Stimulated activated CD8-positive, alpha-beta memory T cell treated with anti-CD3 and anti-CD28 coated beads, Interleukin-15, amount 100 ng/mL, for 4 hours (primary cell): ENCODE measurements at places on chromosomes 7 and 10.
A peak's percentile ranks its signal among the peaks of the same experiment; 100 is the strongest.

GRCh38 chr7:75876126-75876881 is 2.5 kb upstream of the RHBDD2 start:
- DNase-seq = no peak

GRCh38 chr7:43430411-43430810 is 152.5 kb upstream of the STK17A start:
- DNase-seq = no peak

DNA sequence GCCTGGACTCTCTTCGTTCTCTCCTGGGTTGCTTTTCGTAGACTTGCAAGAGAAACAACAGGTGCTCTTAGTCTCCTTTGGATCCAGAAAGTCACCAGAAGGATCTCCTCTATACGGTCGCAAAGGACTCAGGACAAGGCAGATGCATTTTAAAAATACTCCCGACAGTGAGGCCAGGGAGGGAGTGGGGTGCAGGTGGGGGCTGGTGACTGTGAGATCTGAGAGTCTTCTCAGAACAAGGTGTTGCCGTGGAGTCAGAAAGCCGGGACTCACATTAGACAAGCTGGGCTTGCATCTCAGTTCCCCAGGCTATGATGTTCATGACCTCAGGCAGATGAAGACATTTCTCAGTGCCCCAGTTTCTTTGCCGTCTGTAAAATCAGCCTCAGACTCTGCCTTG is 507.2 kb downstream of the TCERG1L start:
- DNase-seq = no peak

GRCh38 chr7:33039903-33040292 is 22.7 kb downstream of the NT5C3A start:
- no peak for DNase-seq

GRCh38 chr7:157494506-157495176 is 157.8 kb downstream of the DNAJB6 start:
- DNase-seq = no peak

- DNase-seq = no peak
Measured at GRCh38 chr10:60446851-60447250, 57.2 kb upstream of the ANK3 start.

GRCh38 chr10:10418387-10418786 is 599.3 kb upstream of the CELF2 start:
- no peak for DNase-seq

GRCh38 chr7:127107601-127108007 is 145.1 kb downstream of the GRM8 start:
- no peak for DNase-seq

- DNase-seq = peak; percentile 36
Measured at GRCh38 chr7:6221340-6222319, 50.8 kb downstream of the CYTH3 start.

DNA sequence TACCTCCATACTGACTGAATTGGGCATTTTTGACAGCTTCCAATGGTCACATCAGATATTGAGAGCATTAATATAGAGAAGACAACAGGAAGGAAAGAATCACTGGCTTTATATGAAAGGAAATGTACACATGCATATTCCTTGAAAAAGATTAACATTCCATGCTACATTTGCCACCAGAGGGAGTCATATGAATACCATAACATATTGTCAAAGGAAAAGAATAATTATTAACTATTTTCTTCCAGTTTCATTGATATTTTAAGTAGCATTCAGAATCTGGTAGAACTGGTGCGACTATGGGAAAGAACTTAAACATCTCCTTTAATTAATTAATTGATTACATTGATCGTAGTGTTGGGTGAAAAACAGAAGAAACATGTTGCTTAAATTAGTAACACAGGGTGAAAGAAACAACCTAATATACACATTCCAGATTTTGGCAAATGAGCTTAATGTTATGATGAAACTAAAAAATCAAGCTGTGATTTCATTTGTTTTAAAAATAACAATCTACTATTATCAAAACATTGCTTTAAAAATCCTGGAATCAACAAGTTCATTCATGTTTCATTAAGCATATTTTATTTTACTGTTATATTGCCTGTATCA is 71.5 kb downstream of the GPR85 start:
- no peak for DNase-seq

DNA sequence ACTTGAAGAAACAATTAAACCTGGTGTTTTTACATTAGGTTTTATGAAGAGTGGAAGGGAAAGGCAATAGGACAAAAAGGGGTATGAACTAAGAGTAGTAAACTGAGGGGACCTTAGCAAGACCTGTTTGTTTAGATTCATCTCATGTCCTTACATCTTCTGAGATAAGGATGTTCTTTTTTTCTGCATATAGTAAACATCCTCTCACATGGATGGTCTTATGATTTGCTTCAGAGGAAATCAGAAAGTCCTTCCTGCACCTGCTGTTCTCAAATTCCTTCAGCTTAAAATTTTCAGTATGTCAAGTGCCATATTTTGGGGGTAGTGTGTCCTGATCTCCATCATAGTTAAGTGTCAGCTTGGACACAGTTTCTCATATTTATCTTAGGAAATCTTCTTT is 232.6 kb downstream of the ADK start:
- DNase-seq = no peak

GRCh38 chr7:117110480-117111315 is 157.4 kb downstream of the ST7 start:
- no peak for DNase-seq

GRCh38 chr7:129144834-129145668 is 544 bp downstream of the TSPAN33 start:
- no peak for DNase-seq

DNA sequence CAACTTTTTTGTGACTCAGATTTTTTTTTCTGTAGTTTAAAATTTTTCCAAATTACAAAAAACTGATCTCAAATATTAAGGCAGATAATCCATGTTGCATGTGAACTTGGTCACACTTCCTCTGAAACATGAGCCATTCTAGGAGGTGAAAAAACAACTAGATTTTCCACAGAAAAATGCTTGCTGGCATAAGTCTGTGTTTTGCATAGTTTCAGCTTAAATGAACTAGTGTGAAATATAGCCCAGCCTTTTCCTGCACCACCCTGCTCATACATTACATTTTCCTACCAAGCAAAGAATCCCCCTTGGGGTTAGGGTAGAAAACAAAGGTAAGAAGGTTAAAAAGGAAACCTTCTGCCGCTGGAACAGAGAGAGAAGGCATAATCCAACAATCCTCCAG is 48.2 kb downstream of the SLC25A13 start:
- no peak for DNase-seq

DNA sequence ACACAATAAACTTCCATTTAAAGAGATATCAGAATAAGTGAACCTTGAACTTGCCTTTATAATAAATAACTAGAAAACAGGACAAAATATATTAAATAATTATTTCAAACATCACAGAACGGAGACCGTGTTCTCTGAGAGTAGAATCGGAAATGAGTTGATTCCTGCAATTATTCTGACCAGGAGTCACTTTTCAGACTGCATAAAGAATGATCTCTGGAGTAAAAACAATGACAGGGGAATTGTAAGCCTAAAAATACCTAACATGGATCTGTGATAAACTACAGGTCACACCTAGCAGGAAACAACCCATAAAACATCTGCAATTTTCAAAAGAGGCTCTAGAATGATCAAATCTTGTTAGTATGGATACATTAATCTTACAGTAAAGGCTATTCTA is 577.5 kb upstream of the SORCS1 start:
- DNase-seq = no peak

DNA sequence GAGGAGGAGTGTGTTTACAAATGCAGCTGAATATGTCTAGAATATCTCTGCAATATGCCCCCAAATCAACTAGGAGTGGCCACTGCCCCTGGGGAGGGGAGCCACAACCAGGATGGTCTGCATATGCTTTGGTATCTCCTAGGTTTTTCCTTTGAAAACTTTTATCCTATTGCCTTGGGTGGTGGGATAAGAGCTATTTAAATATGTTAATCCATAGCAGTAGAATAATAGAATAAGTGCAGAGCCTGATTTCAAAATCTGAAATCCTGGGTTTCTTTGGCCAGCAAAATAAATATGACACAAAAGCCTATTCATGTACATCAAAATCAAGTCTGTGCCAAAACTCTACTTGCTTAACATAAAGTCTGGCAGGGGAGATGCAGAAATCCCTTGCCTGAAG is 79.6 kb upstream of the FGFR2 start:
- DNase-seq = no peak

GRCh38 chr7:95421000-95421846 is 13.6 kb downstream of the PON2 start:
- DNase-seq = no peak

GRCh38 chr7:44583146-44583865 is 1.3 kb upstream of the TMED4 start:
- DNase-seq = no peak

- no peak for DNase-seq
Measured at GRCh38 chr10:124731551-124731950, 12.6 kb downstream of the FAM53B start.

GRCh38 chr7:30657131-30657530 is 25.1 kb downstream of the CRHR2 start:
- DNase-seq = no peak

GRCh38 chr7:26699766-26700165 is 164.6 kb downstream of the SKAP2 start:
- DNase-seq = no peak

- DNase-seq = no peak
Measured at GRCh38 chr10:104515678-104516199, 125.4 kb upstream of the SORCS3 start.

GRCh38 chr7:93044147-93044810 is 73.5 kb downstream of the SAMD9 start:
- no peak for DNase-seq

GRCh38 chr7:137953665-137954470 is 48.0 kb downstream of the CREB3L2 start:
- DNase-seq = no peak

GRCh38 chr7:23938937-23939552 is 229.0 kb downstream of the STK31 start:
- DNase-seq = no peak

GRCh38 chr7:100160067-100160466 is 1.5 kb upstream of the TRAPPC14 start:
- no peak for DNase-seq

- no peak for DNase-seq
Measured at GRCh38 chr10:92811986-92812385, 36.3 kb upstream of the EXOC6 start.

GRCh38 chr7:68470836-68471435 is 1127.3 kb upstream of the AUTS2 start:
- no peak for DNase-seq

DNA sequence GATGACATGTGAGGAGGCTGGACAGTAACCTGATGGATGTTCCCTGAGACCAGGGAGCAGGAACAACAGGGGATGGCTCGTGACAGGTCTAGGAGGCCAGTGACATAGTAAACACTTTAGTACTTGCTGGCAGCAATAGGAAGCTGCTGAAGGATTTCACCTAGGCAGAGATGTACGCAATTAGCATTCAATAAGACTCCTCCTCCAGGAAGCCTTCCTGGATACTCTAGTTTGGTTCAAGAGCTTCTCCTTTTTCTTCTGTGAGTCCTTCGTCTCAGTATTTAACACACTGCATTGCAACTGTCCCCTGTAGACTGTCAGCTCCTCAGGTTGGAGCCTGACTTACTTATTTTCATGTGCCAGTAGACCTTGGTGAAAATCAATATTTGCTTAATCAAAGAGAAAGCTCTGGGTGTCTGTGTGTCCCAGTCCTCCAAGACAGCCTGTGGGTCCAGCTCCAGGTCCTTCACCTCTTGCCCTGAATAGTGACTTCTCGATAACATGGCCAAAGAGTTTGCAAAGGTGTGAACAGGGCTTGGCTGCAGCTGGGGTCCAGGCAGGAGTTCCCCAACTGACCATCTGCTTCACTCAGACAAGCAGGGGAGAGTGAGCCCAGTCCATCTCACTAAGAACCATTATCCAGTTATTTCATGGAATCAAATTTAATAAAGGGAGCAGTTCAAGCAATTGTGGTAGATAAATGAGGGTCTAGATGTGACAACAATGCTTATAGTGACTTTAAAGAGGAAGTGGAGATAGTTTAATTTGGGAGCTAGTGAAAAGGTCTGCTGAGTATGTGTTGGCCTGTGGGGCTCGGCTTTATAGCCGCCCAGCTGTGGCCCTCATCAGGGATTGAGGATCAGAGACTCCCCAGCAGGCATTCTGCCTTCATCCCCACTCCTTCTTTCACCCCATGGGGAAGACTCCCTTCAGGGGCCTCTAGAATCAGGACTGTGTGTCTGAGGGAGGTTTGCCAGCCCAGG is 9.4 kb downstream of the TMEM273 start:
- DNase-seq = no peak

GRCh38 chr7:35480806-35481205 is 214.1 kb downstream of the HERPUD2 start:
- DNase-seq = no peak
